ENCODE measurements at places on chromosomes 6 and 20. TPM values are rescaled to one million over a fixed set of nuclear protein-coding genes. Genes with fewer than 3 reads are reported as not detected.

GRCh38 chr20:3209946-3210317 is 634 bp downstream of the ITPA start:
- DNase-seq, result no peak

- no peak for DNase-seq
Measured at GRCh38 chr20:3721912-3722311, 9.5 kb upstream of the SIGLEC1 start.

GRCh38 chr20:57374343-57374930 is 16.8 kb upstream of the RBM38 start:
- no peak for DNase-seq

DNA sequence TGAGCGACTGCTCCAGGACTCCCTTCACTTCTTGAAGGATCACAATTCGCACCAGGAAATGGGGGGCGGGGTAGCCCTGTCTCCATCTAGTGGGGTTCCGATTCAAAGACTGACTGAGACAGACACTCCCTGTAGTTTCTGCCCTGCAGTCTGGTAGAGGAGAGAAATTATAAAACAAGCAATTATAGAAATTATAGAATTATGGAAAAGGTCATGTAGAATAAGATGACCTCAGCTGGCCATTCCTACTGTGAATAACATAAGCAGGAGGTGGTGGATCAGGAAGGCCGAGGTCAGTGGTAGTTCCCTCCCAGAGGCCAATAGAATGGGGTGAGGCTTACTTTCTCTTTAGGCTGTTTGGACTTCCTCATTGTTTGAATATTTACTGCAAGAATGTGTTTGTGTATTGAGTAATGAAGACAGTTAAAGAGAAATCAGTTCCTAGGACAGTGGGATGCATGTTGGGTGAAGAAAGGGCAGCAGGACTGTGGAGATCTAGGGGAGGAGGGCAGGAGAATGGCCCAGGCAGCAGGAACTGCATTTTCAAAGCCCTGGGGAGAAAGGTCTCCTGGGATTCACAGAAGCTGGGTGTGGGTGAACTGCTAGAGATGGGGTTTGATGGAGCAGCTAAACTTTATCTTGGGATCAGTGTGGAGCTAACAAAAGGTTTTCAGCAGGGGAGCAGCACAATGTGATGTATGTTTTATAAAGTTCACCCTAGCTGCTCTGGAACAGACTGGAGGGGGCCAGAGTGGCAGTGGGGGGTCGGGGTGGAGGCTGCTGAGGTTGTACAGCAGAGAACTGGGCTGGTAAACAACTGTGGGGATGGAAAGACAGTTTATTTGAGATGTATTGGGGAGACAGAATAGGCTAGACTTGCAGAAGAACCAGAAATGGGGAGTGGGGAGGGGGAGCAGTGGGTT is 2.1 kb downstream of the ZNF341 start:
- DNase-seq, result no peak

DNA sequence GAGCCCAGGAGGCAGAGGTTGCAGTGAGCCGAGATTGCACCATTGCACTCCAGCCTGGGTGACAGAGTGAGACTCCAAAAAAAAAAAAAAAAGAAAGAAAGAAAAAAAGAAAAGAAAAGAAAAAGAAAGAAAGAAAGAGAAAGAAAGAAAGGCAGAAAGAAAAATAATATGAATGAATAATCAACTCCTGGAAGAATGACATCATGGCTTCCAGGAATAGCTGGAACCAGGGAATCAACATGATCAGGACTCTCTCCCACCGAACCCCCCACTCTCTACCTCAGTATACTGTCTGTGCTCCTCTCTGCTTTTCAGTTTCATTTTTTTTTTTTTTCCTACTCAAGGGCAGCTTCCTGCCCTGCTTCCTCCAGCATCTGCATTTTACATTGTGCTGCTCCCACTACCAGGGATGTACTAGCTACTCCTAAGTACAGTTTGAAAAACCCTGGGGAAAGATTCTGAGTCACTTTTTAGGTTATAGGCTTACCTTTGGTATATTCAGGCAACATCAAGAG is 19.7 kb upstream of the MTCL3 start:
- DNase-seq, result no peak

DNA sequence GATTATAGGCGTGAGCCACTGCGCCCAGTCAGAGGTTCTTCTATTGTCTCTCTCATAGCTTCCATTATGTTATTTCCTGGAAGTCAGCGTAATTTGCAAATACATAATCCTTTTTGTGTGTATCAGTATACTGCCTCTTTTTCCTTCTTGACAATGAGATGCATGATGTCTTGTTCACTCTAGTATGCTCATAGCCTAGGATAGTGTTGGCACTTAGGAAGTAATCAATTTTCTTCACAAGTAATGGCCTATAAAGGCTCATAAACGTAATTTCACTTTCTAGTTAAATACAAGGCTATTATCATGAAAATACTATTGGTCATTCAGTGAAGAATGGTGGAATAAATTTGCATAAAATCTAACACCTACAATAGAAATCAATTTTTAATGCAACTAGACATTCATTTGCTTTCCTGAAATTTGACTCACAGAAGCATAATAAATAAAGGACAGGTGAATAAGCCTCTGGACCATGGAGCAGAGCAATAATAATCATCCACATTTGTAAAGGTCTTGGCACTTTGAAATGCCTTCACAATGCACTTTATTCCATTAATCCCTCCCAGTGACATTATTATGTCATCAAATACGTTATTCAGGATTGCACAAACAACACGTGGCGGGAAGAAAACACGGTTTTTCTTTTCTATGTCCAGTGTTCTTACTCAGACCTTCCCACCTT is 366.9 kb upstream of the BTBD3 start:
- DNase-seq, result no peak

Gene SCGN
- 30.2 TPM for total RNA-seq

Gene PTCHD4
- 28.1 TPM for total RNA-seq
